Bronchial epithelial cell (primary cell): ENCODE measurements at places on chromosomes 5 and 9. TPM values are rescaled to one million over a fixed set of nuclear protein-coding genes. Genes with fewer than 3 reads are reported as not detected.

The SH2D3C gene
- 0.26 TPM in 1 of 2 replicates, not detected in the other for total RNA-seq

The LRRC19 gene
- not detected in 2 replicates for total RNA-seq

The FOXI1 gene
- total RNA-seq: not detected in 2 replicates

The NUTM2G gene
- not detected in 2 replicates for total RNA-seq

The FOXD1 gene
- total RNA-seq: 2.3 and 3.4 TPM in 2 replicates

The PCDHGA1 gene
- total RNA-seq: under 0.01 and 0.26 TPM in 2 replicates

The SHISAL2B gene
- not detected in 2 replicates for total RNA-seq

The P4HA2 gene
- total RNA-seq: 174 and 190 TPM in 2 replicates

The CANX gene
- 925 and 1,015 TPM in 2 replicates for total RNA-seq

The FAM221B gene
- total RNA-seq: not detected in 2 replicates

The AQP3 gene
- 47.7 and 363 TPM in 2 replicates for total RNA-seq

The ADAMTS19 gene
- under 0.01 and 0.13 TPM in 2 replicates for total RNA-seq

The MZB1 gene
- total RNA-seq: 0.13 TPM in 1 of 2 replicates, not detected in the other

The CDH9 gene
- total RNA-seq: not detected in 2 replicates

The IER5L gene
- total RNA-seq: 15.7 and 19.5 TPM in 2 replicates

The RASGEF1C gene
- total RNA-seq: under 0.01 TPM in 1 of 2 replicates, not detected in the other
